Anterior cingulate cortex (tissue), 58 donors: ENCODE measurements at places on chromosomes 5 and 9.

- DNase-seq: no peak
Measured at GRCh38 chr5:172499287-172499686, 45.0 kb upstream of the SH3PXD2B start.

- no peak for DNase-seq
Measured at GRCh38 chr9:93154293-93154903, 20.3 kb upstream of the NINJ1 start.

DNA sequence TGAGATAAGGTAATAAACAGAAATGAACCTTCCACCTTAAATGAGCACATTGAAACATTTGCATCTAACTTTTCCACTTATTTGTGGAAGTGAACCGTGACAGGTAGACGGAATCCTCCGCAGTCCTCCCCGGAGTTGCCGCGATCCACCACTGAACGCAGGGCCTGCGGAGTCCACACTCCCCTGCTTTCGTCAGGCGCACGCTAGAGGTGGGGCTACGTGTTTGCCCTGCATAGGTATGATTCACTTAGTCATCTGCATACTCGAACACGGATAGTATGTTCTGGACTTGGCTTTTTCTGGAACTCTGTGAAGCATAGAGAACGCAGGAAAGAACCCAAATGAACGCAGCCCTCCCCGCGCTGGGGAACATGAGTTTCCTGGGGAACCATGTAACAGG, 272.8 kb upstream of the IRX4 start:
- DNase-seq: no peak

DNA sequence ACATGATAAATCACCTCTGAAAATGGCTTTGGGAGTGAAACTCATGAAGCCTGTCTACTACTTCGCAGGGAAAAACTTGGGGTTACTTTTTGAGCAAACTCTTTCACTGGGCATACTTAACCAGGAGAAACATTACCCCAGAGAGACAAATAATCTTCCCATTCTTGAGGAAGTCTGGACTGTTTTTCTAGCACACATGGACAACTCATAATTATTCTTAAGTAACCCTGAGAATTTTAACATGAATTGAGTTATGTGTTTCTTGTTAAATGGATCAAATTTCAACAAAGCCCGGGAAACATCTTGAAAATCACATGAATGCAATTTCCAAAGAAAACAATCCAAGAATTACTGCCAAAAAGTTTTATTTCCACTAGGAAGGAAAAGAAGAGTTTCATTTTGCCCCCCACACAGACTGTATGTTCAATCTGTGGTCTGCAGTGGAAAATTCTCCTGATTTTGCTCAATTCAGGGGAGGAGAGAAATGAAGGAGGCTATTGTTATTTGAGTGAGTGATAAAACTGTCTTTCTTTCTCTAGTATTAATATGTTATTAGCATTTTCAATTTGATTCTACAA, 564.8 kb upstream of the CLINT1 start:
- no peak for DNase-seq

- no peak for DNase-seq
Measured at GRCh38 chr9:114155995-114156656, 789 bp downstream of the COL27A1 start.

DNA sequence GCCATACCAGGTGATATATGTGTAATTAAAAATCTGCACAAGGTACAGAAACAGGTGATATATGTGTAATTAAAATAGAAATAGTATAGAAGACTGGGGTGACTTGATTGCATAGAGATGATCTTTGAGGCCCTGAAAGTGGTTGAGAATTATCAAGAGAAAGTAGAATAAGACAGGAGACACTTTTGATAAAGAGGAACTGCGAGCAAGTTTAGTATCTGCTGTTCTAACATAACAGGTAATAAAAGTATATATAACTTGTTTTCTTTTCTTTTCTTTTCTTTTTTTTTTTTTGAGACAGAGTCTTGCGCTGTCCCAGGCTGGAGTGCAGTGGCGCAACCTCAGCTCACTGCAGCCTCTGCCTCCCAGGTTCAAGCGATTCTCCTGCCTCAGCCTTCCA, 5.4 kb downstream of the SNX2 start:
- DNase-seq: no peak

DNA sequence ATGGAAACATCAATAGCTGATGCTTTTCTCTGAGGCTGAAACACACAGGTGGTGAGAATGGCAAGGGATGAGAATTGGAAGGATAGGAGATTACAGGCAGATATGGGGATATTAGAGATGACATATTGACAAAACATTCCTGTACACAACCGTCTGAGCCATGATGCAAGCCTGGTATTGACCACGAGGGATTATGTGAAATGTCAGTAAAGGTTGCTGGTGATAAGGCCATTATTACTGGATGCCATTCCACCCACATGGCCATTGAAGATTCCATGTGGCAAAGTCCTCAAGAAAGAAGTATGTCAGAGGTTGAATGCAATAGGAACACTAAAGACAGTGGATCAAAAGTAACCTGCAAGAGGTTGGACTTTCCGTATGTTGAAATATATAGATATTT, 15.7 kb downstream of the GRAMD2B start:
- DNase-seq: no peak

DNA sequence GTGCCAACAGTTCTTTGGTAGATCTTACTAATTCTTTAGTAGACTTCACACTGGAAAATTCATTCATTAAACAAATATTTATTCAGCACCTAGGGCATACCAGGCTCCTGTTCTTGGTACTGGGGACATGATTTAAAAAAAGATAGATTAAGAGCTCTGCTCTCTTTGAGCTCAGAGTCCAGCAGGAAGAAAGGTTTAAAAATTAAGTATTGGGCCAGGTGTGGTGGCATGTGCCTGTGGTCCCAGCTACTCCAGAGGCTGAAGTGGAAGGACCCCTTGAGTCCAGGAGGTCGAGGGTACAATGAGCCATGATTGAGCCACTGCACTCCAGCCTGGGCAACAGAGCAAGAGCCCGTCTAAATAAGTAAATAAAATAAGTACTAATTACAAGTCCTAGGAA, 41.4 kb downstream of the ENC1 start:
- no peak for DNase-seq

DNA sequence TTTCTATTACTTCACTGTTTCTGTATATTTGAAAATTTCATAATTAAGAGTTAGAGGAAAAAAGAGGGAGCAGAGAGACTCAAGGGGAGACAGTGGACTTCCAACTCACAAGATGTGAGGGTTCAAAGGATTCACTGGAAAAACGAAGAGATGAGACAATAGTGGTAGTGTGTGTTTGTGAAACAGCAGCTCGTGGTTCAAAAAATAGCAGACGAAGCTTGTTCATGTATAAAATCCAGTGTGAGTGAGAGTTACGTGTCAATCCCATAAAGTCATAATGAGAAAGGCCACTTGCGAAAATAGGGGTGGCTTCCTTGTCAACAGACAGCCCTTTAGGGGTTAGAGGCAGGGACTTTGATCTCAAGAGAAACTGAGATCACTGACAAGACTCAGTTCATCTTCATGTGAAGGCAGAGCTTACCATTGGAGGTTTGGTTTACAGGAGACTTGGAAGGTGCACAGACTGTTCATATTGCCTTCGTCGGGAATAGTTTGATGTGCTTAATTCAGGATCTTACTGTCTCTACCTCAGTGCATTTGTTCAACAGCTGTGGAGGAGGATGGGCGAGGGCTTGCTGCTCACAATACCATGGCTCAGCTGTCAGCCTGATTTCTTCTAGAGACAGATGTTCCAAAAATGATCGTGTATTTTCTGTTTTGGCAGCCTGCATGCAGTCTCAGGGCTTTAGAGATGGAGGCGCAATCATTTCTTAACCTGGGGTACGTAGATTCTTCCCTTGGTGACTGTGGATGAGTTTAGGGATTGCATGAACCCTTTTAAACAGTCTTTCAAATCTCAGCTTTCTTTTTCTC, 105.7 kb upstream of the KLF9 start:
- DNase-seq: no peak

DNA sequence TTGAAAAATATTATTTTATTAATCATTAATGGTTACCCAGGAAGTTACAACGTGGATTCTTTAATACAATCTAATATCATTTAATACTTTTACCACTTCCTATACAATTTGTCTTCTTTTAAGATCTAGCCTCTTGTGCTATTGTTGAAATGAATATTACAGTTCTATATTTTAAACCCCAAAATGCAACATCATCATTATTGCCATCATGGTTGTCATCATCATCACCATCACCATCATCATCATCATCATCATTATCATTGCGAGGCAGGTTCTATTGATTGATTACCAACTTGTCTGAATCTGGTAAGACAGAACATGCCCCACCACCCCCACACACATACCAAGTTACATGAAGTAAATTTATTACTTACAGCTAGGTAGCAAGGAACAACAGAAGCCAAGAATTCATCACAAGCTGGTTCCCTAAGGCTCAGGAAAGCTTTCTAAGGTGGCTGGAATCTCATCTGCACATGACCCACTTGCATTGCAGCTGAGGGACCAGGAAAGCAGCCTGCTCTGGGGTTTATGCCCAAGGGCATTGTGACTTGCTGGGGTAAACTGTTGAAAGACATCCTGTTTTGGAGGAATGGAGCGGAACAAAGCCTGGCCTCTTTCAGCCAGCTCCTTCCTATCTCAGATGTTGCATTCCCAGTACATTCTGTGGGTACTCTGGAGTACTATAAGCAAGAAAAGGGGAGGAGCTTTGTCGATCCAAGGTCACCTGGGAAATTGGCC, 418.1 kb downstream of the PRR16 start:
- no peak for DNase-seq

DNA sequence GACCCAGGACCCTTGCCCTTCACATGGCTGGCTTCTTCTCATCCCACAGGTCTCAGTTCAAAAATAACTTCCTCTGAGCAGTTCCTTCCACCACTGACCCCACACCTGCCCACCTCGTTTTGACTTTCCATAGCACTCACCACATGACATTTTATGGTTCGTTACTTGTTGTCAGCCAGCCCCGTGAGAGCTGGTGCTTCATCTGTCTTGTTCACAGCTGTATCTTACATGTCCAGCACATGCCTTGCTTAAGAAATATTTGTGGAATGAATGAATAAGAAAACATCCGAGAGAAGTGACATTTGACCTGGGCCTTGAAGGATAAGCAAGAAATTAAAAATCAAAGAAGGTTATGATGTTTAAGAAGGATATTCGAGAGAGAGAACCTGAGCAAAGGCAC, 193.9 kb downstream of the RFK start:
- no peak for DNase-seq

DNA sequence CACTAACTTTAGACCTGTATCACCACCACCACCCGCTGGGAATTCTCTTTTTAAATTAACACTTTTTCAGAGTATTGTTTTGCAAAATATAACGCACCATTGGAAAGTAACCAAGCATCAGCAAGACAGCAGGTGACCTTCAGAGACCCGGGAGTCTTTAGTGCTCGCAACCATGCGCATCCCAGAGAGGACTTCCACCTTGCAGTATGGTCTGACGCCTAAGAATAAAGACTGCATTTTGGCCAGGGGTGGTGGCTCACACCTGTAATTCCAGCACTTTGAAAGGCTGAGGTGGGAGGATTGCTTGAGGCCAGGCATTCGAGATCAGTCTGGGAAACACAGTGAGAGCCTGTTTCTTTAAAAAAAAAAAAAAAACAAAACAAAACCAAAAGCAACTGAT, 113.8 kb downstream of the MED27 start:
- no peak for DNase-seq

DNA sequence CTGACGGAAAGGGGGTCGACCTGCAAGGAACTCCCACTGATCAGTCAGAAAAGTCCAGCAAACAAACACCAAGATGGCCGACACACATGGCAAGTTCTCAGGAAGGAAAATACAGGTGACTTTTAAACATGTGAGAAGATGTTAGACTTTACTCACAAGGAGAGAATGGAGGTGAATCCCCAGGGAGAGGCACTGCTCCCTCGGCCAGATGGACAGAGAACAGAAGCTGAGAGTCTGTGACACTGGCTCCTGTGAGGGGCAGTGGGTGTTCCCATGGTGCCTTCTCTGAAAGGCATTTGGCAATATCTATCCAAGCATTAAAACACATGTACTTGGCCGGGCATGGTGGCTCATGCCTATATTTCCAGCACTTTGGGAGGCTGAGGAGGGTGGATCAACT, 22.8 kb downstream of the COL5A1 start:
- DNase-seq: no peak

DNA sequence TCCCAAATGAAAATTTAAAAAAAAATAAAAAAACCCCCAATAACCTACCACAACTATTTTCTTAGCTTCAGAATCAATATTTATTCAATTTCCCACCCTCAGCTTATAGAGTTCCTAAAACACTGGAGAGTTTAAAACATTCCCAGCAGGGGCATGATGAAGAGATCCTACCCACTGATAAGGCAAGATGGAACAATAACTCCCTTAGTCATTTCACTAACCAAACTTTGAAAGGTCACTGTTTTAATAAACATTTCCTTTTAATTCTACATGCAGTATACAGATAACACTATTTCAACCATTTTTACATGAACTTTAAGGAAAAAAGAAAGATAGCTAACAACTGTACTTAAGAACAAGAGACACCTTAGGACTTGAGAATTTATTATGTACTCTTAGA, 34.9 kb upstream of the ACOT12 start:
- no peak for DNase-seq

DNA sequence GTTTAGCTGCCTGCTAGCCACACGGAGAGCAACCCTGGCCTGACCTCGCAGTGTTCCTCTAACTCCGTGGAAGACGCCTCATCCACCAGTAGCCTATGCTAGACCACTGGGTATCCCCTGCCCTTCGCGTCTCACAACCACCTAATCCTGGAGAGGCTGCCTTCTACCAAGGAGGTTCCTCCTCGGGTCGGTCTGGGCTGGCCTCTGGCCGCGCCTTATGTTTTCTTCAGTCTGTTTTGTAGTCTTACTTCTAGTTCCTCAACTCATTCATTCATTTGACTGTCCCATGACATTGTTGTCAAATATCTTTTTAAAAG, 1.6 kb upstream of the TPM2 start:
- no peak for DNase-seq

- DNase-seq: no peak
Measured at GRCh38 chr5:153496835-153497234, 6.4 kb downstream of the GRIA1 start.

DNA sequence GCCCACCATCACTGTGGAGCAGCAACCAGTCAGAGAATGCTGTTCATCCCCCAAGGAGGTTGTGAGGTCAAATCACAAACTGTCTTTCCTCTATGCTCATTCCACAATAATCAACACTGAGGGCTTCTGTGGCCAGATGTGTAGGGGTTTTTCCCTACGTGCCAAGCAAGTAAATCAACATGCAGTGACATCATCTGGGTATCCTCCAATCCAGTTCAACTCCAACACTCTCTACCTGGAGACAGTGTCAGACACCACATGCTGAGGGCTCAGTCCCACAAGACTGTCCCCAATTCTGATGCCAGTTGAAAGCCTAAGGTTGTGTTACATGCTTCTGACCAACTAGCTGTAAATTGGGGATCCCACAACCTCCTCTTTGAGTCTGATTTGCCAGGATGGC, 57.3 kb upstream of the DMRT1 start:
- DNase-seq: no peak

DNA sequence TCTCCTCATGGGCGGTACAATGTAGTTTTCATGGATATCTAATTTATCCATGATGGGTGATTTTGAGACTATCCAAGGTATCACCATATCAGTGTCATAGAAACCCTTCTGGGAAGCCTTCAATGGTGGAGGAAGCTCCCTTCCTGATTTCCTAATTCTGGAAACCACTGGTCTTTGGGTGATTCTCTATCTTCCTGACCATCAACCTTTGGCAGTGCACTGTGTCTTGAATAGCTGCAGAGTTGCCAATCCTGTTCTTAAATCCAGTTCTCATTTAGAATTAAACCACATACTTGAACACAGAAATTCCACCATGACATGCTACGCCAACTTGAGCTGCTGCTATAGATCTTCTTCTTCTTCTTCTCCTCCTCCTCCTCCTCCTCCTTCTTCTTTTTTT, 161.7 kb upstream of the KLF9 start:
- DNase-seq: no peak

- DNase-seq: no peak
Measured at GRCh38 chr5:157267025-157267424, 1.1 kb downstream of the CYFIP2 start.
